ENCODE measurements at places on chromosomes 12 and 14.

DNA sequence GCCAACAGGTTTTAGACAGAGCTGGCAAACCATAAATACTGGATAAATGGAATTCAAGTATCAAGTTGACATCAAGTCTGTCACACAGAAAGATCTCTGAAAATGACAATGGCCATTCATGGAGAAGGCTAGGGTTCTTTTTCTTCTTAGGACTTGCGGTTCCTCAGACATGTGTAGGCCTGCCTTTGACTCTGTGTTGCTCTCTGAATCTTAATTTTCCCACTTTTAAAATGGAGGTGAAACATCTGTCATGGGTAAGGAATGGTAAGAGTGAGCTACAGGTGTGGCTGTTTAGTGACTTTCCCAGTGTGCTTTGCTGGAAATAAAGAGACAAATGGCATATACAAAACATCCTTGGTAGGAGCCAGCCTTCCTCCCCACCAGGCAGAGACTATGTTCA, 79.2 kb downstream of the PTCSC3 start:
- no peak for DNase-seq

- DNase-seq, result no peak
These were observed 126.7 kb downstream of the EPS8 start for GRCh38 chr12:15662303-15662980.

DNA sequence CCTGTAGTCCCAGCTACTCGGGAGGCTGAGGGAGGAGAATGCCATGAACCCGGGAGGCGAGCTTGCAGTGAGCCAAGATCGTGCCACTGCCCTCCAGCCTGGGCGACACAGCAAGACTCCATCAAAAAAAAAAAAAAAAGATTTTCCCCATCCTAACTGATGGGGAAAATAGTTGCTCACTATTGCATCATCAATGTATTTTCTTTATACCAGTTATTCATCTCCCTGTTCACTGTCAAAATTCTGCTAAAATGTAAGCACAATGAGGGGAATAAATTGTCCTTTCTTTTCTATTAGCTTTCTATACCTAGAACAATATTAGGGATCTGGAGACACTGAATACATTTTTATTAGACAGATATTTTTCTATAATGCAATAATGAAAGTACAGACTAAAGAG, 561.3 kb downstream of the CCER1 start:
- no peak for DNase-seq

GRCh38 chr14:101199028-101199770, 295.7 kb upstream of the RTL1 start:
- no peak for DNase-seq

DNA sequence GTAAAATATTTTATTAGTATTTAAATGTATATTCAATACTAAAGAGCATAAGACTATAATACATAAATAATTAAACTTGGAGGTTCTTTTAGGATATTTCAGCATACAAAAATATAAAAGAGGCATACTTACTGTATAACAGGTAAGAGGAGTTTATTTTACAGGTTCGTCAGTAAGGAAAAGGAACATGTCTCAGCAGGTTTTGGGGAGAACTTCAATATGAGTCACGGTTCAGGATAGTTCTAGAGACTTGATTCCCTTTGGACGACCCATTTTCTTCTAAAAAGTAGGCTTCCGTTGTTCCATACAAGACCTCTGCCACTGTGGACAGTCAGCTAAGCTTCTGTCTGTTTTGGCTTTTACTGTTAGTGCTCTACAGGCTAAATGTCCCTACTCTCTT, 181.1 kb downstream of the ALX1 start:
- no peak for DNase-seq

GRCh38 chr14:78228702-78229327, 58.6 kb downstream of the NRXN3 start:
- no peak for DNase-seq

DNA sequence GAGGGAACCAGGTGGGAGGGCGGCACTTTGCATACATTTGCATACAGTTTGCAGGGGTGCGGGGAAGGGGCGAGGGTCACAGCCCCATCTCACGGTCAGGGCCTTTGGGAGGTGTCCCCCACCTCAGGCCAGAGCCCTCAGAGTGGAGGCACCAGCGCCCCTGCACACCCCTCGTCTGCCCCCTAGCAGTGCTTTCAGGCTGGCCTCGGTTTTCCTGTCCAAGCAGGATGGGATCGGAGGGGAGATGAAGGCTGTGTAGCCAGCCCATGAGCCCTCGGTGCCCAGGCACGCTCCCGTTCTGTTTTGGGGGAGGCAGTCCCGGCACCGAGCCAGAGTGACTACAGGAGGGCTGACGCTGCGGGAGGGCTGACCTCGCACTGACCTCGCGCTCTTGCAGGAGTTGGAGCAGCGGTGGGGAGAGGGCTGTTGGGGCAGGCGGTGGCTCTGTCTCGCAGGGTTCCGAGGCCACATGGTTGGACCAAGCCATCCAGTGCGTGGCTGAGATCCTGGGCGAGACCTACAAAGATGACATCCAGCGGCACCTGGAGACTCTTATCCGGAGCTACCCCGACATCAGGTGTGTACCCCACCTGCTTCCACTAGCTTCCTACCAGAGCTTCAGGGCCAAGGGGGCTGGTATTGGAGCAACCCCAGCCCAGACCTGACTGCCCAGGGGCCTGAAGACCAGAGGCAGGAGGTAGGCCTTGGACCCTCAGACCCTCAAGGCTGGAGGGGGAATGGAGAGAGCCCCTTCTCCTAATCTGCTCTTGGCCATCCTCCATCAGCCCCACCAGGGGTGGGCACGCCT, 13.6 kb downstream of the EXOC3L4 start:
- DNase-seq, result no peak
